Endothelial cell of umbilical vein (primary cell): ENCODE measurements at places on chromosomes 4 and X.

DNA sequence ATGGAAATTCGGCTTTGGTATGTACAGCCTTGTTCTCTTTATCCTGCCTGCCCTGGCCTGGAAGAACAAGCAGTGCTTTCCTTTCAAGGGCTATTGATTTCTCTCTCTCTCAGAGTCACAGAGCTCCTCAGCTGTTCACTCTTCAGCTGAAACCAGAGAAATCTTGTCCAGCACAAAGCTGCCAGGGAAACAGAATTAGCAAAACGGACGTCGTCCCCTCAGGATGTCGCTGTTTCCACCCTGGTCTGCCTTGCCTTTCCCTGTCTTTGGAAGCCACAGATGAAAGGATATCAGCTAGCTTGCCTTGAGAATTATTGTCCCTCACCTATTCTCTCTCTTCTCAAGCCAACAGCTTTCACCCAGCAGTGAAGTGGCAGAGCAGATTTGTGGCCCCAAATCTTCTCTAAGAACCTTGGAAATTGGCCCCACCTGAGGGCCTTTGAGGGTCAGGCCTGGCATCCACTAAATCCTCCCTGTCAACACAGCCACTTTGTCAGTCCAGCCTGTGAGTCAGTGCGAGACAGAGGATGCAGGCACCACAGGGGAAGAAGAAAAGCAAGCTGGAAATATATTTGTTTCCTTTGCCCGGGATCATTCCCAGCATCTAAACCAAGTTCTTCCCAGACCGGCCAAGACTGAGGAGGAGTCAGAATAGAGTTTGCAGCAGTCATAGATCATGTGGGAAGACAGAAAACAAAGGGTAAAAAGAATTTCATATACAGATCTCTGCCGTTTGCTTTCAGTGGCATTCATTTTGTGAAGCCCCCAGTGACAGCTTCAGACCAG is 63.8 kb upstream of the MTM1 start:
- DNase-seq, result peak; percentile 77

DNA sequence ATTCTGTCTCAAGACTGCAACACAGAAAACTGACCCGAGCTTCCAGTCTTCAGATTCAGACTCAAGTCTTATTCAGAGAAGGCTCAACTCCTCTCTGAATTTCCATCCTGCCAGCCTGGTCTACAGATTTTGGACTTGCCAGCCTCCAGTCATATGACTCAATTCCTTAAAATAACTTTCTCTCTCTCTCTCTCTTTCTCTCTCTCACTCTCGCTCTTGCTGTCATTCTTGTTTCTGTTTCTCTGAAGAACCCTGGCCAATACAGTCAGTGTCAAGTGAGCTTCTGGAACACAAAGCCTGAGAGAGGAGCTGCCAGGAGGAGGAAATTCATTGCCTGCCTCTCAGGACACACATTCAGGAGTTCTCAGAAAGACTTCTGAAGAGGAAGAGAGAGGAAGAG is 154.9 kb downstream of the PARM1 start:
- no peak for DNase-seq

- no peak for DNase-seq
These were observed 1577.5 kb upstream of the PCDH7 start for GRCh38 chr4:29142708-29143107.

DNA sequence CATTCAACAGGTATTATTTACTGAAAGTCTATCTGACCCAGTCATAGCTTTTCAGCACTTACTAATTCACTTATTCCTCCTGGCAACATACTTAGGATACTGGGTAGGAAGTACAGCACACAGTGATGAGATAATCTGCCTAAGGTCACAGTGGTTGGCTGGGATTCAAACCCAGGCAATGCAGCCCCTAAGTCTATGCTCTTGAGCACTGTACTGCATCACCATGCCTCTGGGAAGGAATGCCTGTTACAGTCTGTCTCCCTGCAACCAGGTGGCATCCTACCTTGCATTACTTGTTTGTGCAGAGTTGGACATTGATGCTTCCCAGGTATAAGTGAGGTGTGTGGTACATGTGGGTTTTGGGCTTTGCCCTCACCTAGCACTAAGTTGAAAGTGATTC is 21.5 kb upstream of the LRAT start:
- DNase-seq, result no peak

- DNase-seq, result peak; percentile 32
These were observed at the start of gene UNC5C for GRCh38 chr4:95548738-95549245. Gene UNC5C, minus strand, starts transcription at chr4:95548973.

GRCh38 chrX:43718956-43719355 is 62.9 kb downstream of the MAOA start:
- DNase-seq, result no peak

DNA sequence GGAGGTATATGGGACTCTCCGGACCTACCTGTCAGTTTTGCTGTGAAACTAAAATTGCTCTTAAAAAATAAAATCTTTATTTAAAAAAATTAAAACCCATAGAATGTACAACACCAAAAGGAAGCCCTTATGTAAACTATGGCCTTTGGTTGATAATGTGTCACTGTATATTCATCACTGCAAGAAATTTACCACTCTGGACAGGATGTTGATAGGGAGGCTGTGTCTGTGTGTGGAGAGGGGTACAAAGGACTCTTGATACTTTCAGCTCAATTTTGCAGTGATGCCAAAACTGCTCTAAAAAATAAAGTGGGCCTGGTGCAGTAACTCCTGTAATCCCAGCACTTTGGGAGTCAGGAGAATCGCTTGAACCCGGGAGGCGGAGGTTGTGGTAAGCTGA is 2.9 kb upstream of the ZMYM3 start:
- DNase-seq, result no peak

- no peak for DNase-seq
These were observed 160.6 kb downstream of the BCOR start for GRCh38 chrX:39936886-39937770.

GRCh38 chrX:47941423-47941822 is 62.4 kb downstream of the ZNF182 start:
- DNase-seq, result no peak

GRCh38 chr4:52248820-52249219 is 197.7 kb downstream of the SPATA18 start:
- DNase-seq, result no peak

DNA sequence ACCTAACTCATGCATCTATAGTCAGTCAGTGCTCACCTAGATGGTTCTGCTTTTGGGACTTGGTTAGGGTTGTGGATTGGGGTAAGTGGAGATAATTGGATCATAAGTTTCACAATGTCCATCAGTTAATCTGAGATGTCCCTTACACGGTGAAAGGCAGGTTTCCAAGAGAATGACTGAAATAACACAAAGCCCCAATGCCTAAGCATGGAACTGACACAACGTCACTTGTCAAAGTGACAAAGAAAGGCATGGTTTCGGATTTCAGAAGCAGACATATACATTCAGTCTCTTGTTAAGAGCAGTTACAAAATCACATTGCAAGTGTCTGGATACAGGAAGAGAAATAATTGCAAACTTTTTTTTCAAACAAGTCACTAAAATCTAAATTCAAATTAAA is 1456.9 kb downstream of the TECRL start:
- no peak for DNase-seq

DNA sequence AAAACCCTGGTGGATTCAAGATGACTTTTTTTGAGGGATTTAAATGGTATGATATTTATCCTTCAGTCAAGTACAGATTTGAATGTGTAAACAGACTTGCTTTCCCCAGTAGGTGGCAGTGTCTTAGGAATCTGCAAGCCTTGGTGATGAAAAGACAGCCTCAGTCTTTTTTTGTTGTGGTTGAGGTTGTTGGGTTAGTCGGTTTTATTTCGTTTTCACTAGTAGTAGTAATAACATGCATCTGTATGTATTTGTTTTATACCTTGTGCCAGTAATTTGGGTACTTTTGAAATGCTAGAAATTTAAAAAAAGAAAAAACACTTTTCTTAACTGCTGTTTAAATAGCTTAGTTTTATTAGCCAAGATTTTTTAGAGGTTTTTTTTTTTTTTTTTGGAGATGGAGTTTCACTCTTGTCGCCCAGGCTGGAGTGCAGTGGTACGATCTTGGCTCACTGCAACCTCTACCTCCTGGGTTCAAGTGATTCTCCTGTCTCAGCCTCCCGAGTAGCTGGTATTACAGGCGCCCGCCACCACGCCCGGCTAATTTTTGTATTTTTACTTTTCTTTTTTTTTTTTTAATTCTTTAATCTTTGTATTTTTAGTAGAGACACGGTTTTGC is 39.2 kb downstream of the COPS4 start:
- DNase-seq, result peak; percentile 72

- no peak for DNase-seq
These were observed at the start of gene RGN for GRCh38 chrX:47078129-47079043. Gene RGN, plus strand, starts transcription at chrX:47078443. Its CDS starts 2,702 bp downstream, at chrX:47081145.

GRCh38 chr4:17317526-17317925 is 194.4 kb downstream of the QDPR start:
- no peak for DNase-seq

- DNase-seq, result no peak
These were observed 552 bp upstream of the NAA10 start for GRCh38 chrX:153935326-153935851.

- no peak for DNase-seq
These were observed 48.2 kb downstream of the HADH start for GRCh38 chr4:108037884-108038283.

- DNase-seq, result no peak
These were observed 118.5 kb downstream of the IRF2 start for GRCh38 chr4:184355857-184356256.

DNA sequence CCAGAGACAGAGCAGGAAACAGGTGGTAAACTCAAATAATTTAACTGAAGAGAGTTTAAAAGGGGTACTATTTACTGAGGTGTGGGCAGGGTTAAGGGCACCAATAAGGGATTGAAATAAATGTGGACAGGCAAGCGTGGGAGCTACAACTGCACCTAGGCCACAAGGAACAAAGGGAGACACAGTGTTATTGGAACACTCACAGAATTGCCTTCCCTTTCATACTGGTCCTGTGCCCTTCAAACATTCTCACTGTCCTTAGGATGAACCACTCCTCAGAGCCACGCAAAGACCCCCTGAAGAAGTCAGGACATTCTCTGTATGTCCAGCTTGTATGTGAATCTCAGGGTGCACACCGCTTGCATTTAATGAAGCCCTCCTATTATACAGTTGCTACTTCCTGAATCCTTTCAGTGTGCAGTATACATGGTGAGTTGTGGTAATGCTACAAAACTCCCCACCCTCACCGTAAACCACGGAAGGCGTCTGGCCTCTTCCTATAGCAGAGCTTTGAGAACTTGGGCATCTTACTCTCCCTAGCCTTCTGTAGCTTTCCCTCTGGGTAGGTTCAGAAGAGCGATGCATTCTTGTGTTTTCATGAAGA is 9.6 kb upstream of the MRPL1 start:
- DNase-seq, result no peak
